ENCODE measurements at places on chromosomes 2 and 18.

DNA sequence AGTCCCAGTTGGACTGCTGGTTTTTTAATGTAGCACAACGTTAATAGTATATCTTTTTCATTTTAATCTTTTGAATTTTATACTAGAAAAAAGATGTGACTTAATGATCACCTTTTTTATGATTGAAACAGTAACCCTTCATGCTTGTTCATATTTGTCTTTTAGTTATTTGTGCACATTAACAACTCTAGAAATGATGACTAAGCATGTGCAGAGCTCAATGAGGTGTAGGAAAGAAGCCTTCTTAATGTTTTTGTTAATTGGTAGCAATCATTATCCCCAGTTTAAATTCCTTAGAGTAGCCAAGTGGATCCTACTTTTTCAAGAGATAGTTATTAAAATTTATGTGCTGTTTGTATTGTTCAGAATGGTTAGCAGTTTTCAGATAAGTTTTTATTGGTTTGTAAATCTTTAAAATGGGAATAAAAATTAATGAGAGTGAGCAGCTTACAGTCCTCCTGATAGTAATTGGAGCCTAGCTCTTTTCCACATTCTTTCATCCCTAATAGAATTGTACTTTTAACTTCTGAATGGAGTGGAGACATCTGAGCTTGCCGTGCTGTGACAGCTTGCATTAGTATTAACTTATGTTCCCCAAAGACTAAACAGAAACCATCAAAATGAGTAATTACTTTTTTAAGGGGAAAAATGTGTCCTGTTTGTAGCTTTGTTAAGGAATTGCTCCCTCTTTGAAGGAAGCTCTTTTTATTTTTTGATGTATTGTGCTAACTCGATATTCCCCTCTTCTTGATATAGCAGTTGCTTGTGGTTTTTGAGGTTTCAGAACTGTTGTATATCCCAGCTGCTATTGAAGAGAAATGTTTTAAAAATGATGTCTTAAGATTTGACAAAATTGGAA, 17.3 kb downstream of the PIK3C3 start:
- DNase-seq, result no peak

GRCh38 chr18:79477711-79478483, 82.2 kb downstream of the NFATC1 start:
- no peak for DNase-seq

DNA sequence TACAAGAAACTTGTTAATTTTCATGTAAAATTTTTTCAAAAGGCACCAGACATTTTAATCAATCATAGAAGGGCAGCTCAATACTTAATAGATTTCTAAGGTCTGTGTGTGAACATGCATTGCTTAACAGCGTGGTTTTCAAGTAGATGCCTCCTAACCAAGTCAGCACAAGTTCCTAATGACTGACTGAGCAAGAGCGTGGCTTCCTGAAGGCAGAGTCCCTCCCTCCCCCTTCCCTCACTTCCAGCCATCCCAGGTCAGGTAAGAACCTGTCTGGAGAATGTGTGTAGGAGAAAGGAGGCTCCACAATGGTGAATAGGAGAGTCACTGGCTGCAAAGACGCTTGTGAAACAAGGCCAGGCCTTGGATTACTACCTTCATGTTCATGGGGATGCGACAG, 33.5 kb upstream of the DAPL1 start:
- DNase-seq, result no peak

DNA sequence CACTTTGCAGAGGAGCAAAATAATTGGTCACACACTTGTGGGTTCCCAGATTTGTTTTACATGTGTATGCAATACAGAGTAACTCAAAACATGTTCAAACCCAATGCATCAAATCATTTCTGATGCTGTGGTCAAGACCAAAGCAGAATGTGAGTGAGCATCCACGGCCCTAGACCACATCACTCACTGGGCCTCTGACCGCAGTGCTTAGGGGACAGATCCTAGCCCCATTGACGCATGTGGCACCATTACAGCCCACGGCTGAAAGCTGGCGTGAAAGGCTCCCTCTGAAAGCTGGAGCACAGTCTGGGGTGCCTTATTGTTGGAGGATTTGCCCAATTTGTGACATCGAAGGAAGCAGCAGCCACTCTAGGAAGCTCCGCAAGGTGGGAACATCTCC, 498.8 kb upstream of the TCF4 start:
- DNase-seq, result no peak

GRCh38 chr2:42725657-42726056, 38.3 kb downstream of the OXER1 start:
- no peak for DNase-seq

DNA sequence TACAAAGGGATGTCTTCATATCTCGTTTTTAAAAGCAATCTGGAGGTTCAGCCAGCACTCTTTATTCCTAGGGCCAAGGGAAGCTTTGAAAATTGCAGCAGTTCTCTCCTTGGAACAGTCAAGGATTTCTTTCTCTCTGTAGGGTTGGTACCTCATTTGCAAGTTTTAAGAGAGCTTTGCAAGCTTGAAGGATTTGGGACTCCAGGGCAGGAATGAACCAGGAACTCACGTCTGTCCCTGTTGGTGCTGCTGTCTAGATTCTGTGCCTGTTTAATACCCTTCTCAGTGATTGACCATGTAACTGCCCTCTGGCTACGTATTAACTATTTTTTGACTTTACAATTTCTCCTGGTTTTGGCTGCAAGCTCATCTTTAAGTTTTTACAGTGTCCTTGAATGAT, 262.5 kb upstream of the ST6GAL2 start:
- DNase-seq, result no peak

GRCh38 chr2:208210688-208211451, 21.0 kb upstream of the C2orf80 start:
- DNase-seq, result no peak

GRCh38 chr2:224142397-224143312, 103.6 kb upstream of the SERPINE2 start:
- no peak for DNase-seq

DNA sequence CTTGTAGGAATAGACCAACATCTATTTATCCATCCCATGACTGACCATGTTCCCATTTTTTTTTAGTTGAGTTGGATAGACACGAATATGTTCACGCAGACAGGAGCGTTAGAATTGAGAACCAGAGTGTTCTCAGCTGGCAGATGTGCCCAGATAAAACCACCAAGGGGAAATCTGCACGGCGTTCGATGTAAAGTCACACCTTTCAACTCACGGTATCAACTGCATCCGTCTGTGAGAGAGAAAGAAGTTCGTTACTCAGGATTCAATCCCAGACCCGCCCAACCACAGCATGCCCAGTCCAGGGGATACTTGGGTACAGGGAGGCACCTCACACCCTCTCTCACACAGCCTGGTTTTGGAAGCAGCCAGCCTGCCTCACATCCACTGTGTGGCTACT, 26.1 kb downstream of the MAL start:
- DNase-seq, result no peak

Data from activated T-cell treated with anti-CD3 and anti-CD28 coated beads, Interleukin-2, amount 50 U/mL, for 24 hours (primary cell).